MG63 (cell line): ENCODE measurements at places on chromosomes 12 and 14. TPM values are rescaled to one million over a fixed set of nuclear protein-coding genes. Genes with fewer than 3 reads are reported as not detected.

B4GALNT3 gene
- total RNA-seq: 0.30 and 0.54 TPM in 2 replicates

DNA sequence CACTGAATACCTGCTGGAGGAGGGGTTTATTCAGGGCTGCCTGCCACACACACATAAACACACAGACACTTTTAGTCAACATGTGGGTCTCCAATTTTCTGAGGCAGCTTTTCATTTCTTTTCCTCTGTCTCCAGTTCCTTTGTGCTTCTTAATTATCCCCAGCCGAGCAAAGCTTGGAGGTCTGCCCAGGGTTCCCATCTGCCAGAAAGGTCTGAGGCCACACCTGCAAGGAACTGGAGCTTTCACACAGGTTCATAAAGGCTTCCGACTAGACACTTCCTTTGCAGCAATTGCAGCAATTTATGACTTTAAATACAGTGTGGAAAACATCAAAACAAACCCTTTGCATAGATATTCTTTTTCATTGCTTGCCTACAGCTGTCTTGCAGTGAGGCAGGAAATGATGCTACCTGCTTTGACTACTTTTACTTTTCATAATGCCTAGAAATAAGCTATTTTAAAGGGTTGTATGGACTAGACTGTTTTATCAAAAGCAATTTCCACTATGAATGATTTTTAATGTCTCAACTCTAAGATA is 1318.9 kb downstream of the AACS start:
- DNase-seq: no peak

DNA sequence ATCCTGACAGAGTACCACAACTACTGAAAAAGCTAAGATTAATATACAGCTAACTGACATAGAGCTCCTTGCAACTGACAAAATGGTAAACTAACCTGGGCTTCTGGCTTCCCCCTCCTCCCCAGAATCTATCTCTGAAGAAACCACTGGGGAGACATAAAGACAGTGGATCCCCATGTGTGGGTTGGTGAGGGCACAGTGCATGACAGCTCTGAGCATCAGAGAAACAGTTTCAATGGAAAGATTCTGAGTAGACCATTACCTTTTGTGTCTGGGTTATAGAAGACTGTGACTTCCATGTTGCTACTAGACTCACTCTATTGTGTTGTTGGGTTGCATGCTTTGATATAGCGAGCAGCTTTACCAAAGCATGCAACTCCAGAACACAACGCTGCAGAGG is 247.4 kb downstream of the EFCAB11 start:
- DNase-seq: no peak

KRT71 gene
- total RNA-seq: not detected in 2 replicates

CPNE6 gene
- total RNA-seq: not detected in 2 replicates

DNA sequence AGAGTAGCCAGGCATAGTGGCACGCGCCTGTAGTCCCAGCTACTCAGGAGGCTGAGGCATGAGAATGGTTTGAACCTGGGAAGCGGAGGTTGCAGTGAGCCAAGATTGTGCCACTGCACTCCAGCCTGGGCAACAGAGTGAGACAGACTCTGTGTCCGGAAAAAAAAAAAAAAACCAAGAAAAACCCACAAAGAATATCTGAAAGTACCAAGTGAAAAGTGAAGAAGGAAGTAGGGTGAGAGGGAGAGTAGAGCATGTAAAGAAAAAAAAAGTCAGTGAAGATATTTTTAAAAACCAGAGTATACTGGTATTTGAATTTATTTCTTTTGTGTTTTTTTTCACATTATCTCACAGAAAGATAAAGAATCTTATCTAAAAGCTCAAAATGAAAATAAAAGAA is 43.3 kb upstream of the ISM2 start:
- DNase-seq: no peak

- DNase-seq: peak; percentile 55
Observed at GRCh38 chr12:56723889-56724700, 1.0 kb downstream of the NACA start.

- no peak for DNase-seq
Observed at GRCh38 chr14:93925374-93925895, 1.7 kb upstream of the FAM181A start.

AVPR1A gene
- total RNA-seq: not detected in 2 replicates

DNA sequence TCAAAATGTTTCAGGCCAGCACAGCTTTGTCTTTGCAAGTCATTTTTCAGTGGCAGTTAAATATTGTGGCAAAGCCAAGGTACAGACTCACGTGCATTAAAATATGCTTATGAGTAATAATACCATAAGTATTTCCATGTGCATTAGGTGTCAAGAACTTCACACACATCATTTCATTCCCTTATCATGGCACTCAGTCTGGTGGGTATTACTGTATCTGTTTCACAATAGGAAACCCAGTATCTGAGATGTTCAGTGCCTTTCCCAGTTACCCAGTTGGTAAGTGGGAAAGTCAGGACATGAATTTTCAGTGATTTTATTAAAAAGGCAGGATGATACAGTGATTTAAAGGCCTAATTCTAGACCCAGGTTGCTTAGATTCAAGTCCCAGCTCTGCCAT is 52.9 kb downstream of the IFNG start:
- DNase-seq: no peak

CLEC7A gene
- total RNA-seq: not detected in 2 replicates

GRCh38 chr14:74975059-74975810 is 19.8 kb upstream of the PGF start:
- no peak for DNase-seq

MTHFD1 gene
- 23.1 and 38.2 TPM in 2 replicates for total RNA-seq

DNA sequence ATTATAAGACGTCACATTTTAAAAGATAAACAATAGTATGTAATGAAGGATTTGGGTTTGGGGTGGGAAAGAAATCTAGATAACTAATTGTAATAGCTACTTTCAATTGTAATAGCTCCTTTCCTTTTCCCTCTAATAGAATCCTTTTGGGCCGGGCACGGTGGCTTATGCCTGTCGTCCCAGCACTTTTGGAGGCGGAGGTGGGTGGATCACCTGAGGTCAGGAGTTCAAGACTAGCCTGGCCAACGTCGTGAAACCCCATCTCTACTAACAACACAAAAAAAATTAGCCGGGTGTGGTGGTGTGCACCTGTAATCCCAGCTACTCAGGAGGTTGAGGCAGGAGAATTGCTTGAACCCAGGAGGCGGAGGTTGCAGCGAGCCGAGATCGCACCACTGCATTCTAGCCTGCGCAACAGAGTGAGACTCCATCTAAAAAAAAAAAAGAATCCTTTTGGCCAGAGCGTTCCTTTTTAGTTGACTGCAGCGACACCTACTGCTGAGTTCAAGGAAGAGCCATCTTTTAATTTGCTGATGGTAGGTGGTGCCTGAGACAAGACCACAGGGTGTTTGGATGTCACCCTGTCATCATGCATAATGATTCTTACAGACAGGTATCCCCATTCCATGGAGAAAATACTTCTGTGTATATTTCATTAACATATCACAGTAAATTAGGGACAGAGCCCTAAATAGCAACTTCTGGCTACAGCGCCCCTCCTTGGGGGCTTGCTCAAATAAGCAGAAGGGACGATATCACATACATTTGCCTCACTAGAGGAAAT is 79.5 kb downstream of the ARMH4 start:
- peak; percentile 13 for DNase-seq

DNA sequence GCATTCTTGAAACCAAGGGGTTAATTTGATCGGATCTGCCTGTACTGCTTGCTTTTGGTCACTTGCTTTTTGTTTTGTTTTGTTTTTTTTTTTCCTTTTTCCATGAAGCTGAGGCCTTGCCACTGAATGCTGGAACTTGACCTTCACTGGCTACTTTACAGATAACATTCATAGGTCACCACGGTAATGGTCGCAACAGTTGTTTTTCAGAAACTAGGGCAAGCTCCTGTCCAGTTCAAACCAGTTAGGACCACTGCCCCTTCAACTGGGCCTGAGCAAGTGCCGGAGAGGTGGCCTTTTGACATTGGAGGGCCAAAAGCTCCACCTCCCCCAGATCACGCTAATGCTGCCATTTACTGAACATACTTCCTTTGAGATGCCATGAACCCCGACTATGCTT is 147.6 kb downstream of the FOXN3 start:
- DNase-seq: no peak
